ENCODE measurements at places on chromosomes 6 and 20. TPM values are rescaled to one million over a fixed set of nuclear protein-coding genes. Genes with fewer than 3 reads are reported as not detected.

The PROCR gene
- 129 TPM for total RNA-seq

The PSORS1C2 gene
- not detected for total RNA-seq

The TRIM40 gene
- total RNA-seq: not detected

The RTN4IP1 gene
- total RNA-seq: 4.2 TPM

The PCNA gene
- 69.8 TPM for total RNA-seq

The AGER gene
- total RNA-seq: 0.30 TPM

The ABHD16B gene
- total RNA-seq: not detected

The MEP1A gene
- not detected for total RNA-seq

The GTSF1L gene
- total RNA-seq: not detected

The CST2 gene
- 17.5 TPM for total RNA-seq

The HLA-DQA1 gene
- total RNA-seq: not detected

The GPSM3 gene
- total RNA-seq: 1.5 TPM

The FAM217A gene
- total RNA-seq: not detected

The LY6G5C gene
- 0.85 TPM for total RNA-seq

The C2 gene
- total RNA-seq: 1.7 TPM

The MCCD1 gene
- not detected for total RNA-seq

The SLC22A23 gene
- total RNA-seq: 4.2 TPM

The ADAM33 gene
- 15.3 TPM for total RNA-seq

The COQ3 gene
- total RNA-seq: 3.3 TPM

The NRN1 gene
- total RNA-seq: 0.39 TPM

The HLA-DOB gene
- 0.10 TPM for total RNA-seq

The NKAIN4 gene
- not detected for total RNA-seq

The GRIK2 gene
- total RNA-seq: 0.89 TPM

The PTGIS gene
- 121 TPM for total RNA-seq

The NMBR gene
- 0.07 TPM for total RNA-seq

The SLC24A3 gene
- 4.1 TPM for total RNA-seq

The HSPA12B gene
- not detected for total RNA-seq

The ENPP4 gene
- 17.1 TPM for total RNA-seq

Measured in smooth muscle cell of the pulmonary artery (primary cell).